ENCODE measurements at places on chromosomes 1 and 21. TPM values are rescaled to one million over a fixed set of nuclear protein-coding genes. Genes with fewer than 3 reads are reported as not detected.
A peak's percentile ranks its signal among the peaks of the same experiment; 100 is the strongest.

DNA sequence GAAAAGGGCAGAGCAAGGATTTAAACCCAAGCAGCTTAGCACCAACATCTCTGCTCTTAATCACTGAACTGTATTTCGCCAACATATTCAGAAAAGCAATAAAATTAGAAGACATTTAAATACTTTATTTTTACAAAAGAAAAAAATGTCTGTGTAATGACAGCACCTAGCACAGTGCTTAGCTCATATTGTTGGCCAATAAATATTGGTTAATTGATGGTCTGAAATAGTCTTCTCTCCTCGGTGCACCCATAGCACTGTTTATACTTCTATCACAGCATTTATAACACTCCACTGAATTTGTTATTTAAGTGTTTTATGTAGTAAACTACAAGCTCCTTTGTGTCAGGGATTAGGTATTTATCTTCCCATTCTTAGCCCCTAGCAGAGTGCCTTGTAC, 70.9 kb upstream of the PLPPR4 start:
- DNase-seq = no peak

DNA sequence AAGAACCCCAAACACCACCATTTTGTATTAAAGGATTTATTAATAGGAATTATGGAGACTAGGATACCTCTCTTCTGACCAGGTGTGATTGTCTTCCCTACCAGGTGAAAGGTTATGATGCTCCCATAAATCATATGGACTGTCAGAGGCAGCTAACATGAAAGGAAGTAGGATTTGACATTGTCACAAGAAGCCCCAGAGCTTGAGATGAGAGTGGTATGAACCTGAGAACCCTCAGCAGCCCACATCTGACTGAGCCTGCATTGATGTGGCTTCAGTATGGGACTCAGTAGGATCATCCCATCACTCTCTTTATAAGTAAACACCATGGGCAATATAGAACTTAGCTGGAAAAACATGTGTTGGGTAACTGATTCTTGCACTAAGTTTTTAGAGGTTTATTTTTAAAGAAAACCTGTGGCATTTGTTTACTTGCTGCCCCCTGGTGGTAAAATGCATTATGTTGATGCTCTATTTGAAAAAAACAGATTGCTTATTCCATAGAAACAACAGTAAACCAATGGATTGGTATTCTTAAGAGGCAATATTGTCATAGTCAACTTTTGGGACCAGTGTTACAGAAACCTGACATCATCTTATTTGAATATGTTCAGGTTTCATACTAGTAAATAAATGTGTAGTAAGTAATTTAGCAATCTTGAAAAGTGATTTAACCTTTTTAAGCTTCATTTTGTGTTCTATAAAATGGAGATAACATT, 16.6 kb upstream of the CACYBP start:
- DNase-seq = peak; percentile 52

- peak; percentile 35 for DNase-seq
Measured at GRCh38 chr21:37398697-37399096, 32.1 kb downstream of the DYRK1A start.

DNA sequence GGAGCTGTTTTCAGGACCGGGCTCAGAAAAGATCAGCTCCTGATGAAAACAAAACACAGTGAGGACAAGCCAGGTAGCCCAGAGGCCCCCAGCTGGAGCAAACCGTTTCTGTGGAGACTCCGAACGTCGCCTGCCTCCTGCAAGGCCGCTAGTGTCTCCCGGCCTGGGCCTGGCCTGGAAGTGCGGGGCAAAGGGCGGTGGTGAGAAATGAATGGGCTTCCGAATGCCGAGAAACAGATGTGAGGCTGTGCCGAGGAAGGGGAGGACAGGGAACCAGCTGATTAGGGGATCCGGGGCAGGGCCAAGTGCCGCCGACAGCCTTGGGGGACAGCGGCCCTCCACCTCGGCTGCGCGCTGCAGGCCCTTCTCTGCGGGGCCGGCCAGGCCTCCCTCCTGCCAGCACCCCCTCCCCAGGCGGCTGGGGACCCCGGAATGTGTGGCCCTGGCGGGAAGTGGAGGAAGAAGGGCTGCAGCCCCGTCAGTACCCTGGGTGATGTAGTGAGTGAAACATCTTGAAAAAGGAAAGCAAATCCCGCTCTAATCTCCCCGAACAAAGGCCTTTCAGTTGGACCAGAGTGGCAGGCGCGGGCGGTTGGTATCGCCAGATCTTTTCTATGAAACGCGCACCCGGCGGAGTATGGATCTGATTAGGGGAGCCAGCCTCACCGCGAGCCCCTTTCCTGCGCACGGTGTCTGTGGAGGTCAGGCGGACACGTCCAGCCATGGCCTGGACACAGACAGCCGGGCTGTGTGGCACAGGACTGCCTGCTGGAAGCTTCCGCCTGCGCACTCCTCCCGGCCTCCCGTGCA, 52.6 kb downstream of the PRDM16 start:
- no peak for DNase-seq

- no peak for DNase-seq
Measured at GRCh38 chr21:37580666-37581065, 214.1 kb downstream of the DYRK1A start.

- DNase-seq = no peak
Measured at GRCh38 chr1:178706432-178706831, 18.6 kb upstream of the RALGPS2 start.

DNA sequence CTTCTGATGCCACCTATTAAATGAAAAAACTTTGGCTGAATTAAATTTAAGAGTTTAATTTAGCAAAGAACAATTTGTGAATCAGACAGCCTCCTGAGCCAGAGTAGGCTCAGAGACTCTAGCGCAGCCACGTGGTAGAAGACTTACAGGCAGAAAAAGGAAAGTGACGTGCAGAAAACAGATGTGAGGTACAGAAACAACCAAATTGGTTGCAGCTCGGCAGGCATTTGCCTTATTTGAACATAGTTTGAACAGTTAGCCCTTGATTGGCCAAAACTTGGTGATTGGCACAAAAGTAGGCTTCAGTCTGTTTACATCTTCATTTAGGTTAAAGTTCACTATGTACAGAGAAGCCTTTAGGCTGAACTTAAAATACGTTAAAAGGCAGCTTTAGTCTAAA, 22.9 kb downstream of the TCP10L start:
- DNase-seq = peak; percentile 68

DNA sequence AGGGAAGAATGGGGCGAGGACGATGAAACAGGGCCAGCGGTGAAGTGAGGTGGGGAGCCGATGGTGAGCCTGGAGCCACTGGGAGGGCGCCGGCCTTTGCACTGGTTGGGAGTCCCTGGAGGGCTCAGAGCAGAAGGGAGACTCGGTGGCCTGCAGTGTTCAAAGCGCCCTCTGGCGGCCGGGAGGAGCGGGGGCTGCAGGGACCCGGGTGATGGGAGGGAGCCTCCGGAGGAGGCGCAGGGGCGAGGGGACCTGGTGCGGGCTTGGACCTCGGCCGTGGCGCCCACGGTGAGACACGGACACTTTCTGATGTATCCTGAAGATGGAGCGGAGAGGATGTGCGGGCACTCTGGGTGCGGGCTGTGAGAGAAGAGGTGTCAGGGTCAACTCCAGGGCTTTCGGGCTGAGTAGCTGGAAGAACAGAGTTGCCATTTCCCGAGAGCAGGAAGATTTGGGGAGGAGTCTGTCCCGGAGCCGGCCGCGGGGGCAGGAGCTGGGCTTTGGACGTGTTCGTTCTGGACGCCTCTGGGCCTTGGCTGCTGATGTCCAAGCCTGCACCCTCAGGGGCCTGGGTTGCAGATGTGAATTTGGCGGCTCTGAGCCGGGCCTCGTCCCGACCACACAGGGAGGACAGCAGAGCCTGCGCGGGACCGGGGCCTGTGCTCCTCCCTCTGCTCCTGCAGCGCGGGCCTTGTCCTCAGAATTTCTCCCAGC, 29.7 kb downstream of the HEYL start:
- DNase-seq = peak; percentile 81

GRCh38 chr1:211492511-211493132, 660 bp upstream of the RD3 start:
- DNase-seq = no peak

DNA sequence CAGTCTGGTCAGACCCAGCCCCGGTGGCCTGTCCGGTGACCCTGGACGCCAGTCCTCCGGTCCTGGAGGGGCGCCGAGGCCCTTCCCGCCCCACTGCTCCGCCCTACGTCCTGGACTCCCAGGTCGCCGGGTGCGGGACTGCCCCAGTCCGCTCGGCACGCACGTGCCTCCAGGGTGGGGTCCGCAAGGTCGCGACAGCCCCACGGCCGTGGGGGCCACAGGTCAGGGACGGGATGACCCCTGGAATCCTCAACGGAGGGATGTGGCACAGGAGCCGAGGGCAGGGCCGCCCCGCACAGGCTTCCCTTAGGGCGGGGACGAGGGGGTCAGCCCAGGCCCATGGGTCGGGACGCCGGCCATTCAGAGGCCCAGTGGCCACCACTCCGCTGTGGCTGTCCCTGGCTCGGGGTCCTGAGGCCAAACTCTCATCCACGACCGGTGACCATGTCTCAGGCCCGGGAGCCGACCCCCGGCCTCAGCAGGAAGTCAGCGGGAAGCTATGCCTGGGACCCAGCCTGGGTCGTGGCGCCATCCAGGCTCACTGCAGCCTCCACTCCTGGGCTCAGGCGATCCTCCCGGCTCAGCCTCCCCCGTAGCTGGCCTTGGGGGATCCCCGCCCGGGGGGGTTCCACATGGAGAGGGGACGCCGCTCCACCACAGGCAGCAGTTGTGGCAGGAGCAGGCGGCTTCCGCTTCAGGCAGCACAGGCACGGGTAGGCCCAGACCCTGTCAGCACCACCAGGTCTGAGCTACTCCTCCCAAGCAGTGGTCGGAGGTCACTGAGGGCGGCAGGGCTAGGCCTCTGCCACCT, 599 bp upstream of the TMEM240 start:
- no peak for DNase-seq

- no peak for DNase-seq
Measured at GRCh38 chr1:168100315-168101002, 36.3 kb downstream of the GPR161 start.

SPRR3 gene
- total RNA-seq = not detected

PLA2G2D gene
- total RNA-seq = not detected

KIF17 gene
- total RNA-seq = not detected

NKAIN1 gene
- total RNA-seq = not detected

PLEKHA6 gene
- 3.0 TPM for total RNA-seq

Measured in activated CD8-positive, alpha-beta T cell treated with anti-CD3 and anti-CD28 coated beads for 36 hours (primary cell).